ENCODE measurements at places on chromosomes 16 and 17.

DNA sequence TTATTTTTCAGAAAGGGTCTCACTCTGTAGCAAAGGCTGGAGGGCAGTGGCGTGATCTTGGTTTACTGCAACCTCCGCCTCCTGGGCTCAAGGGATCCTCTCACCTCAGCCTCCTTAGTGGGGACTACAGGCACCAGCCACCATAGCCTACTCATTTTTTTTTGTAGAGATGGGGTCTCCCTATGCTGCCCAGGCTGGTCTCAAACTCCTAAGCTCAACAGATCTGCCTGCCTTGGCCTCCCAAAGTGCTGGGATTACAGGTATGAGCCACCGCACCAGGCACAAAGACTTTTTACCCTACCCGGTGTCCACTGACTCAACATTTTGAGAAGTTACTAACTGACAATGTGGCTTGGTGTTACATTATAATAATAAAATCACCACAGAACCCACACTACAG is 7.2 kb downstream of the GRB2 start:
- DNase-seq: no peak

DNA sequence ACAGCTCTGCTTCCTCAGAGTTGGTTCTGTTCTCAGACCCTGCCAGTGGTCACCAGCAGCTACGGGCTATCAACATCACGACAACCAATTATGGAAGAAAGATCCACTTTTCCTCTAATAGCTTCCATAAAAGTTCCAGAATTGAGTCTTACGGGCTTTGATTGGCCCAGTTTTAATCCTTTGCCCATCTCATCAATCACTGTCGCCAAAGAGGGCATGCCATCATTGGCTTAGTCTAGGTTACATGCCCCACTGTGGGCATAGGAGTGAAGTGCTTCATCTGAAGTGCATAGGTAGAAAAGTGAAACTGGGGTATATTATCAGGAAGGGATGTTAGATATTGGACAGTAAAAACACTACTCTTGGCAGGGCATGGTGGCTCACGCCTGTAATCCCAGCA is 76.6 kb upstream of the DHX40 start:
- DNase-seq: no peak

DNA sequence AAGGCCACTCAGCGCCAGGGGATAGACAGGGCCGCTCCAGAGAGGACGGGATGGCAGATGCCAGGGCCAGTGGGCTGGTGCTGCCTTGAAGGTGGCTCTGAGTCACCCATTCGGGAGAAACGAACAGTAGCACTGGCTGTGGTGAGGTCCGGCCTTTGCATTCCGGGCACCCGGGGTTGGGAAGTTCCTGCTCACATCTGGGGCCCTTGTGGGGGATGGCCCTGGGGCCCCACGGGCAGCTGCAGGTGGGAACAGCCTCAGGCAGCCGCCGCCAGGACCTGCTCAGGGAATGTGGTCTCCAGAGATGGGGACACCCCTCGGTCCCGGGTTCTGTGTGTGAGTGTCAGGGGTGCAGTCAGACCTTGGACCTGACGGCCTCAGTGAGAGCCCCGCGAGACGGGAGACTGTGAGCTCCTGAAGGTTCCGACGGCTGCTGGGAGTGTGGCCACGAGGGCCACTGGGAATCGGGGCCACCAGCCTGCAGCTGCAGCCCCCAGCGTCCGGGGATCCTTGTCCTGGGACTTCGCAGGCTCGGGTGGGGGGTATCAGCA is 1.4 kb downstream of the CBFA2T3 start:
- DNase-seq: no peak

DNA sequence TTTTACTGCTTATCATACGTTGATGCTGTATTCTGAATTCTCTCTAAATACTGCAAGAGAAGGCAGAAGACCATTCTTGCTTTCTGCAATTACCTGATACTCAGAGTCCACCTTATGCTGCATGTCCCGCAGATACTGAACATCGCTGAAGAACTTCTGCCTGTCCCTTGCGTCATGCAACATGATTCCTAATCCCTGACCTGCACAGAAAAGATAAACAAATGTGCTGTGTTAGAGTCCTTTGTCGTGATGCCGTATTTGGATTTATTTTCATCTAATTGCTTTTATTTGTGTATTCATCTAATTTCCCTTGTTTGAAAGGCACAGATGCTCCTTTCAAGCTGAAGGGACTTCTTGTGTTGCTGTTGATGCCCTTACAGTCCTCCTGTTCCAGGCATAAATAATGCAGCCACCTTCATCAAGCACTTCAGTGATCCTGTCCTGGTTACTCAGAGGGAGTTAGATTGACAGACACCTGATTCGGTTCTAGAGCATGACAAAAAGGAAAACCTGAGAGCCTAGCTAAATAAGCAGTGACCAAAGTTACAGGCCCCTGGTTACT is 6.5 kb downstream of the MARCHF10 start:
- no peak for DNase-seq

DNA sequence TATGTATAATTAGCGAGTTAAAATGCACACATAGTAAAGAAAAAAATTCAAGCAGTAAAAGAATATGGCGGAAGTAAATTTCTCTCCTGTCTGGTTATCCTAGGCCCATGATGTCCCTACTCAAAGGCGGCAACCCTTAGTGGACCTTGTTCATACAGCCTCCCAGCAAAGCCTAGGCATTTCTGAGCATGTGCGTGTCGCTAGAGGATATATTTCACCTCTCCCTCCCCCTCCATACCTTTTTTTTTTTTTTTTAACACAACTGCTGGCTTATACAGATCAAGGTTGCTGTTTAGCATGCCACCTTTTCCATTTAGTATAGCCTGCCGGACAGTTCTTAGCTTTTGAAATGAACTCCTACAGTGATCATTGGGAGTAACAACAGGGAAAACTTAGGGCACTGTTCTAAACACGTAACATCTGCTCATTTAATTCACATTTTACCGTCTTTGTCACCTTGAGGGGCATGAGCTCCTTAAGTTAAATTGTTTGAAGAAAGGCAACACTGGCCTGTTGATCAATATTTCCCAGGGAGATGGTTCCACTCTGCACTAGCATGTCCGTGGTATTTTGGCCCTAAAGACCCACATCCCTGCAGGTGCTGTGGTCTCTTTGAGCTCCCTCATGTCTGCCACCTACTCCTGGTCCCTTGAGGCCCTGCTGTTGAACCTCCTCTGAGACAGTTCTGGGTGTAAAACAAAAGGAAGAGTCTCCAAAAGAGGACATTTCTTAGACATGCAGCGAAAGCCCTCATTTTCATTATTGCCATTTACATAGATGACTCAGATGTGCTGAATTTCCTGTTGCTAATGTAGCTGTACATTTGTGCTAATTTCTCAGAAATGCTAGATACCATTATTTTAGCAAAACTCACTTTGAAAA is 4.1 kb upstream of the TNFRSF13B start:
- no peak for DNase-seq

DNA sequence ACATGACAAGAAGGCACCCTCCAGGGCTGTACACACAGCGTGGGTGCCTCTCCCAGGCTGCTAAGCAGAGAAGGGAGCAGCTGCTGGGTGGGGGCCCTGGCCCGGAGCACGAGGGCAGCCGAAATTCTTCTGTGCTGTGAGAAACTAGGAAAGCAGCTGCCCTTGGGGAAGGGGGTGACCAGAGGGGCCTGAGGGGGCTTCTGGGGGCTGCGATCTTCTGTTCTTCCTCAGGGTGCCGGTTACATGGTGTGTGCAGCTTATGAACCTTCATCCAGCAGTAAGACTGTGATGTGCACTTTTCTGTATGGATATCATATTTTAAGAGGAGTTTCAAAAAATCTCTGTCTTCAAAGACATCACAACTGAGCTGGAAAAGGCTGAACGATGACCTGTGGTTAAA is 43.2 kb upstream of the METRNL start:
- DNase-seq: no peak

GRCh38 chr16:17921357-17921978 is 415.1 kb downstream of the NPIPA8 start:
- peak; percentile 77 for DNase-seq

GRCh38 chr16:943971-944370 is 26.8 kb downstream of the LMF1 start:
- no peak for DNase-seq

- DNase-seq: no peak
Observed at GRCh38 chr16:67443265-67443664, 12.3 kb downstream of the HSD11B2 start.

DNA sequence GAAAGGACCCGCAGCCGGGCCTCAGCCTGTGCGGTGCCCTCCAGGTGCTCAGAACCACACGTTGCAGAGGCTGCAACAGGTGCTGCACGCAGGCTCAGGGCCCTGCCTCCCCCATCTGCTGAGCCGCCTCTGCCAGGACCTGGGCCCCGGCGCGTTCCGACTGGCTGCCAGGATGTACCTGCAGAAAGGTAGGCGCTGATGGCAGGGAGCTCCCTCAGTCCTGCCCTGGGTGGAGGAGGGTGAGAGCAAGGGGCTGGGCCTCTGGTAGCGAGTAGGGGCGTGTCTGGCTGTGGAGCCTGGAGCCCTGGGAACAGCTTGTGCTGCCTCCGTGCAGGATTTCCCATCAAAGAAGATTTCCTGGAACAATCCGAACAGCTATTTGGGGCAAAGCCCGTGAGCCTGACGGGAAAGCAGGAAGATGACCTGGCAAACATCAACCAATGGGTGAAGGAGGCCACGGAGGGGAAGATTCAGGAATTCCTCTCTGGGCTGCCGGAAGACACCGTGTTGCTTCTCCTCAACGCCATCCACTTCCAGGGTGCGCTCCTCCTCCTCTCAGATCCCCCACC is 4.4 kb downstream of the SERPINF2 start:
- DNase-seq: no peak

DNA sequence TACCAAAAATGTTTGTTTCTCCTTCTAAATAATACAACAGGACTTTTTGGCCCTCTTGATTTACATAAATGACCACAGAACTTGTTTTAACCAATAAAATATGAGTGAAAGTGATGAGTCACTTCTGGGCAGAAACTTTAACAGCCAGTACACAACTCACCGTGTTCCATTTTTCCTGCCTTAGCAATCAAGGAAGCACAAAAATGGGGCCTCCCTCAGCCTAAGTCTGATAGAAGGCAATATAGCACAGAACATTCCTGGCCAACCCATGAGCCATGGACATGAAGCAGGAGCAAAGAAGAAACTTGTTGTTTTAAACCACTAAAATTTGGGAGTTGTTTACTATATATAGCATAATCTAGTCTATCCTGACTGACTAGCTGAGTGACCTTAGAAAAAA is 61.1 kb upstream of the MTMR4 start:
- no peak for DNase-seq

DNA sequence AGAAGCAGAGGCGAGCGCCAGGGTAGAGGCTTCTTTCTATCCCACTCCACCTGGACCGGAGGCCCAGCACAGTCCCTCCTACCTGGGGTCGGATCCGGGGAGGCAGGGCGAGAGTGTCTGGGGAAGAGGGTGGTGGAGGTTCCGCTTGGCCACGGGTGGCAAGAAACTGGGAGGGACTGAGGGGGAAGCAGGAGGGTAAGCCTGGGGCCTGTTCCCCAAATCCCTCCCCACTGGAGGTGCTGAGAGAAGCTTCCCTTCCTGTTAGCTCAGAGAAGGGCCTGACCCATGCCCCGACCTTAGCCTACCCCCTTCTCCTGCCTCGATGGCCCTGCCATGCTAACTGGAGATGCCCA is 1.8 kb upstream of the TPPP3 start:
- DNase-seq: no peak

DNA sequence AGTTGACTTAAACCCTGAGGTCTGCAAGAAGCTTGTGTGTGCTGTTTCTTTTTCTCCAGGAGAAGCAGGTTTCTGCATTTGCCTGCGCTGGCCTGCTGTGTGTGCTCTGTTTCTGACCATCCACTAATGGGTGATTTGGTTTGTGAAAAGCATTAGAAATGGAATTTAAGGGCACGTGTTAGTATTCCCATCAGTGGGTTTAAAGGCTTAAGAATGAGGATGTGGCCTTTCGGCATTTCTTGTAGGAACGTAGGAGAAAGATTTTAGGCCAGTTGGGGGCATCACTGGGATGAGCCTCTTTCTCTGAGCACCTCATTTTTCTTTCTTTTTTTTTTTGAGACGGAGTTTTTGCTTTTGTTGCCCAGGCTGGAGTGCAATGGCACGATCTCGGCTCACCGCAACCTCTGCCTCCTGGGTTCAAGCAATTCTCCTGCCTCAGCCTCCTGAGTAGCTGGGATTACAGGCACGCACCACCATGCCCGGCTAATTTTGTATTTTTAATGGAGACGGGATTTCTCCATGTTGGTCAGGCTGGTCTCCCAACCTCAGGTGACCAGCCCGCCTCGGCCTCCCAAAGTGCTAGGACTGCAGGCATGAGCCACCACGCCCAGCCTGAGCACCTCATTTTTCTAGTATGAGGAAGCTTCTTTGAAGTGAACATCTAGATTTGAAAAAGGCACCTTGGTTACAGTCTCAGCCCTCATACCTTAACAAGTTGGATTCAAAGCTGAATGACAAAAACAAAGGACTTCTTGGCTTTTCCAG is 110.3 kb downstream of the BANP start:
- no peak for DNase-seq

DNA sequence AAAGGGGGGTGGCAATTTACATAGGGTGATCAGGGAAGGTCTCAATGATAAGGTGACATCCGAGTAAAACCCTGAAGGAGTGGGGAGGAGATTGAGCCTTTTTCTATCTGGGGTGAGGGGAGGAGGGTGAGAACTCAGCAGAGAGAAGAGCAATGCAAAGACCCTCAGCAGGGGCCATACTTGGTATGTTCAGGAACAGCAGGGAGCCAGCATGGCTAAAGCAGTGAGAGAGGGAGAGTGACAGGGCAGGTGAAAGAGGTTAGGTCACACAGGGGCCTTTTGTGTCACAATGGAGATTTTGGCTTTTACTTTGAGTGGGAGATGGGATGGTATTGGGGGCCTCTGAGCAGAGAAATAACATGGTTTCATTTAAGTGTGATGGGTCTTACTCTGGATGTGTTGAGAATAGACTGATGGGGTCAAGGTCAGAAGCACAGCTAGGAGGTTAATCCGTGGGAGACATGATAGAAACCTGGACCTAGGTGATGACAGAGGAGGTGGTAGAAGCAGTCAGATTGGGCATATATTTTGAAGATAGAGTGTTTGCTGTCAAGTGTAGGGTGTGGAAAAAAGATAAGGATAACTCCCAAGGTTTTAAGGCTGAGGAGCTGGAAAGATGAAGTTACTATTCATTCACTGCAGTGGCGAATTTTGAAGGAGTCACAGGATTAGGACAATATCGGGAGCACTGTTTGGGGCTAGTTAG is 6.2 kb downstream of the SP2 start:
- no peak for DNase-seq

DNA sequence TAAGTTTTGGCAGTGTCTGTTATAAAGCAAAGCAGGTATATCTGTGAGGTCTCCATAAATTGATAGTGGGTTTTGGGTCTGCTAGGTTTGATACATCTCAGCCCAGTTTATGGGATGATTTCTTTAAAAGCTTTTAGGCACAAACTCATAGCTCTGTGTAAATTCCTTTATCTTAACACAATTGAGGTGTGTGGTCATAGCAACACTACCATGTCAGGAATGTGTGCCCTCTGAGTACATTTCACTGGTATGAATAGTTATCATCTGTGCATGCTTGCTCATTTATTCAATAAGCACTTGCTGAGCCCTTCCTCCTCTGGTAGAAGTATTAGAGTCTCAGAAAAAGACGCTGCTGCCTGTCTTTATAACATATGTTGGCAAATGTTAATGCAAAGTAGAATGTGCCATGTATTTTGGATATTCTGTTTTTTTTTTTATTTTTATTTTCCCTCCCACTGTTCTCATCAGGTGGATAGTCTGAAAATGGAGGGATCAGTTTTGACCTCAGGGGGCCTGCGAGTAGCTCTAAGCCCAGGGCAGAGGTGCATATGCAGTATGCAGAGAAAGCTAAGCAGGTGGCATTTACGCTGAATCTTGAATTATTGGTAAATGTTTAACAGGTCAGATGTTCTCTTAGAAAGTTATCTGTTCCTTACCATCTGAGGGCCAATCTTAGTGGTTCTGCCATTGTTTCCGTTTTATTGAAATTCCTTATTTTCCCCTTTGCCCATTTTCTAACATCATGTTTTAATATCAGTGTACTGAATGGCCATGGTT is 90.7 kb downstream of the WNT3 start:
- no peak for DNase-seq

All from activated CD4-positive, alpha-beta T cell treated with anti-CD3 and anti-CD28 coated beads for 36 hours (primary cell).